ENCODE measurements at places on chromosomes 13 and 19.
A peak's percentile ranks its signal among the peaks of the same experiment; 100 is the strongest.

DNA sequence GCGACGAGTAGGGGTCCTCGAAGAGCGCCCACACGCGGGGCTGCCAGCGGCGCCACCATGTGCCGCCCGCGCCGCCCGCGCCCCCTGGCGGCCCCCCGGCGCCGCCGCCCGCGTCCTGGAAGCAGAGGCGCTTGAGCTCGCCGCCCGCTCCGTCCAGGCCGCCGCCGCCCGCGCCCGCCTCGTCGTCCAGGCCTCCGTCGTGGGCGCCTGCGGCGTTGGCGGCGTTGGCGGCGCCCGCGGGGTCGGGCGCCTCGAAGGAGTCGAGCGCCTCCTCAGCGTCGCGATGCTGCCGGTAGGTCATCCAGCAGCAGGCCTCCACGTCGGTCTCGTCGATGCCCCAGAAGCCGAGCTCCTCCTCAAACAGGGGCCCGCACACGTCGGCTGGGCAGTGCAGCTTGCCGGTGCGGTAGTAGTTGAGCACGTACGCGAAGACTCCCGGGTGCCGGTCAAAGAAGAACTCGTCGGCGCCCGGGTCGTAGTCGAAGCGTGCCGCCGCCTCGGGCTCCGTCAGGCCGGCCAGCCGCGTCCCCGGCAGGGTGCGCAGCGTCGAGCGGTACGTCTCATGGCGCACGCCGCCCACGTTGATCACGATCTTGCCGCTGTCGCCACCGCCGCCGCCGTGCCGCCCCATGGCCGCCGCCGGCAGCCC is 829 bp downstream of the KCNC3 start:
- no peak for DNase-seq

GRCh38 chr13:99078017-99078771 is 100.3 kb upstream of the DOCK9 start:
- no peak for DNase-seq

DNA sequence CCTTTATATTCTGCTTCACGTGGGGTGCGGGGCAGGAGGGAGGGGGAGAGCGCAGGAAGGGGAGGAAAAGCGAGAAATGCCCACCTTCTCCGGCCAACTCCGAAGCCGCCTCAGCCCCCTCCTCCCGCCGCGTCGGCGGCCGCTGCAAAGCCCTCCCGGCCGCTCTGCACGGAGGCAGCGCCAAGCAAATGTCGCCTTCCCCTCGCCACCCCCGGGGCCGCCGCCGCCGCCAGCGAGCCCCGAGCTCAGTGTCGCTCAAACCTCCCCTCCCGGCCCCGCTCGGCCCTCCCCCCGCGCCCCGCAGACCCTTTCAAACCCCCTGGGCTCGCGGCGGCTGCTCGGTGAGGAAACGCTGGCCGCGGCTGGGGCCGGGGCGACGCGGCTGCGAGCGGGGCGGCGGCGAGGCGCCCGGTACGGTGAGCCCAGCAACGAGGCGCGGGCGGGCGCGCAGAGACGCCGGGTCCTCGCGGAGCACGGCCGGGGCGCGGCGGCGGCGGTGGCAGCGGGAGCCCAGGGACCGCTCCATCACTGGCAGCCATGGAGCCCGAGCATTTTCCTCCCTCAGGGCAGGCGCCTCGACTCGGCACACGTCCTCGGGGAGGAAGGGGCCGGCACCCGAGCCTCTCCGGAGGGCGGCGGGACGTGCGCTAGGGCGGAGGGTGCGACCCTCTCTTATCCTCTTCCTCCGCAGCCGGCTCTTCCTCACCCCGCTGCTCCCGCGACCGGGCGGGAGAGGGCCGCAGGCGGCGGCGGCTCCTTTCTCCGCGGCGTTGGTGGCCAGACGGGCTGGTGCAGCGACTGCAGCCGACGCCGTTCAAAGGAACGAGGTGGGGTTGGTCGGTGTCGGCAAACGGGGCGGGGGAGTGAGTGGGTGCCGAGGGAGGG is 463 bp upstream of the TSC22D1 start:
- DNase-seq = peak; percentile 29

GRCh38 chr13:29125934-29126424 is 305.8 kb downstream of the MTUS2 start:
- no peak for DNase-seq

DNA sequence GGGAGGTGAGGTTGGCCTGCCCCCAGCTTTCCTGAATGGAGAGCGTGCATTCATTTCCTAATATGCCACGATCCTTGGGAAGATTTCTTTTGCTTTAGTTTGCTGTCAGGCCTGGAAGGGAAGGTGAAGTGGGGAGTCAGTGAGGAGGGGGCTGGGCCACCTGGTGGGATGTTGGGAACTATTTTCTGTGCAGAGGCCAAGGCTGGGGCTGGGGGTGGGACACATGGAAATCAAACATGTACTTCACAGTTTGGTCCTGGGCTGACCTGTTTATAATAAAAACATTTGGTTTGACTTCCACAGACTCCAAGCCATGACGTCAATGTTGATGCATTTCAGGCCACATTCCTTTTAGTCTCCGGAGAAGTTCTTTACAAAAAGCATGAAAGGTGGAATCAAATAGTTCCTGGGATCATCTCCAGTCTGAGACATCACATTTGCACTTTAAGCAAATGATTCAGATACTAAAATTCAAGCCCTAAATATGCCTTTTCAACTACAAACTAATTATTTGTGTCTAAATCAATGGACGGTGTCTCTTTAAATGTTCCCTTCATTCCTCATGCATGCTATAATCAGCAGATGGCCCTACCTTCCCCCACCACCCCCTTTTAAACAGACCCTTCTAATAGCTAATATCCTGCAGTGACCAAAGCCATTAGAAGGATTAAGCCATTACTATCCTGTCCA is 41.5 kb upstream of the MEDAG start:
- no peak for DNase-seq

GRCh38 chr13:84393981-84394625 is 511.8 kb upstream of the SLITRK1 start:
- no peak for DNase-seq

DNA sequence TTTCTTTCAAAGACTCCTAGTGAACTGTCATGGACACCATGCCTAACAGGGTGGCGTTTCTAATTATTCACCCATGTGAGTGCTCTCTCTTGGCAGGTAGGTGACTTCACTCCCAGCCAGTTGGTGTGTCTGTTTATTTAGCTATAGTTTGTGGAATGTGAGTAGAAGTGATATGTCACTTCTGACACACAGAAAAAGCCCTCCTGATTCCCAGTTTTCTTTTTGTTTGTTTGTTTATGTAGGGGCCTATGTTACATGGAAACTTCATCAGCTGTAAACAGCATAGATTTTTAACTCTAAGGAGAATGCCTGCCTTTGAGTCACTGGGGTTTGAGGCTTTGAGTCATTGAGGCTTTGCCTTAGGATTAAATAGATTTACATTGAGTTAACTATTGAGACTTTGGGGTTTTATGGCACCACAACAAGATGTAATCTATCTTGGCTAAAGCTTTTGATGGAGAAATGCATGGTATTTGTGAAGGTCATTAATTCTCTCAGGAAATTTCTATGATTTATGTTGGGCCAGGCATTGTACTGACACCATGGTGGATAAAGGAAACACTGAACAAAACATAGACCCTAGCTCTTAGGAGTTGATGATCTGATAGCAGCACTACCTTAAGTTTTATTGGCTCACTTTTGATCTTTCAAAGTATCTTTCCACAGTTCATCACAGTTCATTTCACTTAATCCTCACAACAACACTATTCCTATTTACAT is 45.3 kb downstream of the UFM1 start:
- DNase-seq = no peak

GRCh38 chr13:100880166-100880565 is 205.6 kb upstream of the TMTC4 start:
- no peak for DNase-seq

DNA sequence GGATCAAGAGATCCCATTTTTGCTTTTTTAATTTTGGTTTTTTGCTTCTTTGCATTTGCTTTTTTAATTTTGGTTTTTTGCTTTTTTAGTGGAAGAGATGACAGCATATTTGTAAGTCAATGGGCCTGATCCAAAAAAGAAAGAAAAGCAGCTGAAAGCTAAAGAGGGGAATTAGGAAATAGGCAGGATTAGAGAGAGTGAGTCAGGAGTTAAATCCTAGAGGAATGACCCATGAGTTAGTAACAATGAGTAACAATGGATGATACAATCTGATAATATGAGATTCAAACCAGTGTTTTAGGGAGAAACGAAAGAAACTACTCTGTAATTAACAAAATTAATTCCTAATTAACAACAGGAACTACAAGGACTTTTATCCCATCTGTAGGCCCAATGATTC is 111.2 kb upstream of the SGCG start:
- no peak for DNase-seq

GRCh38 chr19:53365134-53365898 is at the start of gene ZNF525:
TSS of gene ZNF525 (plus strand) at chr19:53365705. CDS start at chr19:53372282, 6,577 bp downstream.
- peak; percentile 94 for DNase-seq

- no peak for DNase-seq
Measured at GRCh38 chr13:112985803-112986408, 16.9 kb downstream of the MCF2L start.

GRCh38 chr19:3980353-3981251 is 4.7 kb downstream of the EEF2 start:
- no peak for DNase-seq

DNA sequence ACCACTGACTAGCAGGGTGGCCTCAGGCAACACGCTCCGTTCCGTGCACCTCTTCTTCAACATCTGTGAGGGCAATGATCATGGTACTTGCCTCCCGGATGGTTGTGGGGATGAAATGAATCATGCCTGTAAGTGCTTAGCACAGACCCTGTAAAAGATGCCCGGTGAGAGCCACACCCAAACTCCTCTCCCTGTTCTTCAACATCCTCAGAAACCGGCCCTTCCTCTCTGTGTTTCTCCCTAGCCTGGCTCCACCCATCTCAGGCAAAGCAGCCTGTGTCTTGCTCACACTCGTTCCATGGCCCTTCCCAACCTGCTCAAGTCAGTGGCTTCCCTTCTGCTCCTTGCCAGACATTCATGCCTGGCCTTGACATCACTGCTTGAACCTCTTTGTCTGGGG is 5.8 kb upstream of the DMKN start:
- no peak for DNase-seq

GRCh38 chr13:45332831-45333219 is 8.2 kb downstream of the TPT1 start:
- DNase-seq = no peak

GRCh38 chr19:31329819-31330218 is 19.4 kb downstream of the TSHZ3 start:
- no peak for DNase-seq

DNA sequence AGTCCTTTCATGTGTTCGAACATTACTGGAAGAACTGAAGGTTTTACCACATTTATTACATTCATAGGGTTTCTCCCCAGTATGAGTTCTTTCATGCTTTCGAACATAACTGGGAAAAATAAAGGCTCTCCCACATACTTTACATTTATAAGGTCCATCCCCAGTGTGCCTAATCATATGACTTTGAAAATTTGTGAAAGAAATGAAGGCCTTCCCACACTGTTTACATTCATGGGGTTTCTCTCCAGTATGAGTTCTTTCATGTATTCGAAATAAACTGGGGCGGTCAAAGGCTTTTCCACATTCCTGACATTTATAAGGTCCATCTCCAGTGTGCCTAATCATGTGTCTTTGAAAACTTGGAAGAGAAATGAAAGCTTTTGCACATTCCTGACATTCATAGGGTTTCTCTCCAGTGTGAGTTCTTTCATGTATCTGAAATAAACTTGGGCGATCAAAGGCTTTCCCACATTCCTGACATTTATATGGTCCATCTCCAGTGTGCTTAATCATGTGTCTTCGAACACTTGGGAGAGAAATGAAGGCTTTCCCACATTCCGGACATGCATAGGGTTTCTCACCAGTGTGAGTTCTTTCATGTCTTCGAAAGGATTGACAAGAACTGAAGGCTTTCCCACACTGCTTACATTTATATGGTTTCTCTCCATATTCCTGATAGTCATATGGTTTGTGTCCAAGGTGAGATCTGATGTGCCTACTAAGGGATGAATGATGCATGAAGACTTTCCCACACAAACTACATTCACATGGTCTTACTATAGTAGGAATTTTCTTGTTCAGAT is 24.0 kb downstream of the ZNF564 start:
- DNase-seq = no peak

DNA sequence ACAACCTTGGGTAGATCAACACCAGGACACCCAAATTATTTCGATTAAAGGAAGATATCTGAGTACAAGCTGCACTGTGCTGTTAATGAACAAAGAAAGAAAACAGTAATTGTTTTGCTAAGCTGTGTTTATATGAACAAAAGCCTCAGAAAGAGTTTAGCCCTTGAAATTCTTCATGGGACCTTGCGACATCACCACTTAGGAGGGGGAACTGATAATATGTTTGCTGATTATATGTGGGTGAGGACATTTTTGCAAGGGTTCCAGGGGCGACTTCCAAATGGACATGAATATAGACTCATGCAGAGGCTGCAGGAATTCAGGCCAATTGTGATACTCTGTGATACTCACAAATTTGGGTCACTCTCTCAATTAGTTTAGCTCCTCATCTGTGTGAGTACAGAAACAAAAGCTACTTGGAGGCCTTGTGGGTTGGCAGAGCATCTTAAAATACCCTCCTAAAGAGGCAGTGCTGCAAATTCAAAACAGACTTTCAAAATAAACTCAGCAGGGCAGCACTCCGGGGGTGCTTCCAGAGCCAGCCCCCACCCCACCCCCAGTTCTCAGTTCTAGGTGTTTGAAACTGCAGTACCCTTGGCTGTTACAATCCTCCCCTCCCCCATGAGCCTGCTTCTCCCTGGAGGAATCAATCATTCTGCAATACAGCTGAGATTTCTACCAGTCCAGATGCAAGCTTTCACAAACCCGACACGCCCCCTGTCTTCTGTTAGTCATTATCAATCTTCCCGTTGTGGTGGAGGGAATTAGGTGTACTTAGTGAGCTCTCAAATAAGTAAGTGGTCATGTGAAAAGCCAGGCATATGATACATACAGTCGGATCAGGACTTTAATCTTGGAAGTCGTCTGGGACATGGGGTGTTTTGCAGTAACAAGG is 97.0 kb upstream of the MBNL2 start:
- no peak for DNase-seq

- no peak for DNase-seq
Measured at GRCh38 chr19:44499559-44499958, 763 bp downstream of the ZNF180 start.

DNA sequence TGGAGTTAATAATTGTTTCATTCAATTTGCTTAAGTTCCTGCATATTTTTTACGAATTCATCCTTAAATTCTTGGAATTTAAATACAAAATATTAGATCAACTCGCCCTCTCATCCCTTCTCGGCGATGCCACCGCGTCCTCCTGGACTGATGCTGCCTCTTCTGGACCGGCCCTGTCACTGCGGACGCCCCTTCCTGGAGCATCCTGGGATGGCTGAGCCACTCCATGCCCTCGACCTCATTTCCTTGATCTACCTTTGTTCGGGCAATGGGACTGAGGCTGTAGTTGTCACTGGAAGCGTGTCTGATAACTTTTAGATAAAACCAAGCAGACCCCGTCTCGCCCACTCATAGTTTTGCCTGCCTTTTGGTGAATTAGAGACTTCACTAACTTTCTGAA is 283.7 kb downstream of the TEX29 start:
- DNase-seq = no peak

- DNase-seq = no peak
Measured at GRCh38 chr13:23612731-23613130, 42.5 kb downstream of the TNFRSF19 start.

DNA sequence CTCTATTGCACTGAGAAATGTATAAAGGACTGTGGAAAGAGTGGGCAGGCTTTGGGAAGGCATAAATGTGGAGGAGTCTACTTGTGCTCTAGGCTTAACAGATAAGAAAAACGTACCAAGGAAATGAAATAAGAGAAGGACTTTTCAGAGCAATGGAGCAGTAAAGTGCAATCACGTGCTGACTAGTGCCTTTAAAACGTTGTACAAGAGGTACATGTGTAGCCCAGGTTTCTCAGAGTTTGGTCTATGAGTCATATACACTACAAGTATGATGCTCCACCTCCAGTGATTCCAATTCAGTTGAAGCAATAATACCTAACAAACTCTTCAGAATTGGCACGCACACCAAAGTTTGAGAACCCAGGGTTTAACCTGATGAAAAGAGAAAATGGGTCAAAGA is 13.4 kb upstream of the FNDC3A start:
- no peak for DNase-seq

Measured in activated CD4-positive, alpha-beta T cell treated with anti-CD3 and anti-CD28 coated beads for 1 hour (primary cell).